ENCODE measurements at places on chromosomes 11 and 22. TPM values are rescaled to one million over a fixed set of nuclear protein-coding genes. Genes with fewer than 3 reads are reported as not detected.

Gene SLC1A2
- total RNA-seq = not detected

Gene EMID1
- total RNA-seq = 3.5 TPM

Gene PRG2
- not detected for total RNA-seq

Gene GAS2
- total RNA-seq = 1.5 TPM

Gene RASL10A
- under 0.01 TPM for total RNA-seq

Gene HTR3B
- not detected for total RNA-seq

Gene ABCG4
- under 0.01 TPM for total RNA-seq

Gene HOATZ
- total RNA-seq = not detected

Gene CFAP300
- total RNA-seq = 13.3 TPM

Gene YAP1
- total RNA-seq = 356 TPM

Gene JRKL
- total RNA-seq = 6.4 TPM

Gene SULT4A1
- 0.11 TPM for total RNA-seq

Gene P4HA3
- total RNA-seq = 1.1 TPM

Gene SAA1
- not detected for total RNA-seq

Gene GDPD4
- not detected for total RNA-seq

Gene TP53I11
- total RNA-seq = not detected

Gene CLCF1
- total RNA-seq = 17.8 TPM

Gene MICAL2
- total RNA-seq = 32.2 TPM

Gene CABP2
- total RNA-seq = not detected

Gene ZNF408
- 16.9 TPM for total RNA-seq

Gene OR8G5
- total RNA-seq = not detected

Gene GAL
- total RNA-seq = not detected

Gene CRYBA4
- total RNA-seq = not detected

Gene ARHGAP32
- total RNA-seq = 38.5 TPM

Gene SLC29A2
- 0.39 TPM for total RNA-seq

Gene FGF19
- total RNA-seq = not detected

Gene OR5D18
- not detected for total RNA-seq
